ENCODE measurements at places on chromosomes 6 and 20.

GRCh38 chr6:27135087-27135657, 112.3 kb upstream of the PRSS16 start:
- no peak for DNase-seq

DNA sequence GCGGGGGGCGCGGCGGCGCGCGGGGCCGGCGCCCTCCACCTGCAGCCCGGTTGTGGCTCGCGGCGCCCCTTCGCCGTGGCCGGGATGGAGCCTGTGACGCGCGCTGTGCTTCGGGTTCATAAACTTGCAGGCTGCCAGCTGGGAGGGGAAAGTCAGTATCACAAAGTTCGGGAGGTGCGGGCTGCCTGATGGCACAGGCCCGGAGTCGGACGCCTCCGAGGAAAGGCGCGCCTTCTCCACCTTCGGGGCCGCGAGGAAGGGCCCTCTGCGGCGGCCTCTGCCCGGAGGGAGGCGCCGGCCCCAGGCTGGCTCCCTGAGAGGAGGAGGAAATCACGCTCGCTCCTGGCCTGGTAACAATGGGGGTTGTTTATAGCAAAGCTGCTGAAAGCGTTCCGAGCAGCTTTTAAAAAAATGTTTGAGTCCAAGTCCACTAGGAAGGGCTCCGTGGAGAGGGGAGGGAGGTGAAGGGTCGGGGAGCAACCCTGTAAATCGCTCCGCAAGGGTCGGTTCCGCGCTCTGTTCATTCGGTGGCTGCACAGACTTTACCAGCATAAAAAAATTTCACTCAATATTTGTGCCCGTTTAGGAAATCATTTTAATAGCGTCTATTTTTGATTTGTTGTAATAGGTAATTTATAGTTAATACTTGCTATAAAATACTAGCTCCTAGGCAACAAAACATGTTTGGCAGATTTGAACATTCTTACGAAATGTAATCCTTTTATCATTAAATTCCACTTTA, 1.0 kb downstream of the AFDN start:
- peak; percentile 77 for DNase-seq

- no peak for DNase-seq
These were observed 161.8 kb downstream of the NFATC2 start for GRCh38 chr20:51380401-51381385.

GRCh38 chr6:71531006-71531405, 242.4 kb downstream of the OGFRL1 start:
- DNase-seq: no peak

DNA sequence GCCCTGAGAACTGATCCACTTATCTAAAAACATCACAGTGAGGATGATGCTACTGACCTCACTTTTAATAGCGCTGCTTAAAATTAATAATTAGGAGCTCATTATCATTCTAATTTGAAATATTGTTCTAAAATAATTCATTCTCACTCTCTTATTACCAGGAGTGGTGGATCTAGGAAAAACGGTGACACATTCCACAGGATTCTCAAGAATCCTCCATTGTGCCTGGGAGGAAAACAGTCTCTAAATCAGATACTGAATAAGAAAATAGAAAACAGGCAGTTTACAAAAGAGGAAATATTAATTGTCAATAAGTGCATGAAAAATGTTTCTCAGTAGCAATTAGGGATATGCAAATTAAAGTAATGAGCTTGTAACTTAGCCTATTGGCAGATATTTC, 187.4 kb downstream of the TENT5A start:
- DNase-seq: no peak

All from neural progenitor cell (in vitro differentiated cells).